A549 treated with ZK216348 at 1 μM for 4 hours (cell line): ENCODE measurements at places on chromosomes 11 and 22. TPM values are rescaled to one million over a fixed set of nuclear protein-coding genes. Genes with fewer than 3 reads are reported as not detected.

Gene NLRP10
- not detected in 5 replicates for total RNA-seq

Gene DGCR6L
- total RNA-seq, result 22.6 to 46.3 TPM (median 41.0 TPM) in 5 replicates

Gene LRRN4CL
- 0.09 to 0.25 TPM (median 0.14 TPM) in 3 of 5 replicates, not detected in the others for total RNA-seq

Gene KCNJ5
- 0.09 to 0.12 TPM in 2 of 5 replicates, not detected in the others for total RNA-seq

Gene KCNQ1OT1
- 0.04 to 0.07 TPM (median 0.06 TPM) in 5 replicates for total RNA-seq

Gene PLET1
- not detected in 5 replicates for total RNA-seq

Gene OR9I1
- not detected in 5 replicates for total RNA-seq

Gene C22orf31
- total RNA-seq, result not detected in 5 replicates

Gene ANKK1
- total RNA-seq, result not detected in 5 replicates

Gene GUCY1A2
- total RNA-seq, result 0.06 to 0.14 TPM in 2 of 5 replicates, not detected in the others

Gene B3GAT3
- 30.1 to 56.7 TPM (median 52.1 TPM) in 5 replicates for total RNA-seq

Gene PNPLA3
- total RNA-seq, result 0.52 to 1.7 TPM (median 1.3 TPM) in 5 replicates

Gene VWCE
- total RNA-seq, result 0.25 to 1.0 TPM (median 0.54 TPM) in 5 replicates
